ENCODE measurements at places on chromosomes 7 and 10.

DNA sequence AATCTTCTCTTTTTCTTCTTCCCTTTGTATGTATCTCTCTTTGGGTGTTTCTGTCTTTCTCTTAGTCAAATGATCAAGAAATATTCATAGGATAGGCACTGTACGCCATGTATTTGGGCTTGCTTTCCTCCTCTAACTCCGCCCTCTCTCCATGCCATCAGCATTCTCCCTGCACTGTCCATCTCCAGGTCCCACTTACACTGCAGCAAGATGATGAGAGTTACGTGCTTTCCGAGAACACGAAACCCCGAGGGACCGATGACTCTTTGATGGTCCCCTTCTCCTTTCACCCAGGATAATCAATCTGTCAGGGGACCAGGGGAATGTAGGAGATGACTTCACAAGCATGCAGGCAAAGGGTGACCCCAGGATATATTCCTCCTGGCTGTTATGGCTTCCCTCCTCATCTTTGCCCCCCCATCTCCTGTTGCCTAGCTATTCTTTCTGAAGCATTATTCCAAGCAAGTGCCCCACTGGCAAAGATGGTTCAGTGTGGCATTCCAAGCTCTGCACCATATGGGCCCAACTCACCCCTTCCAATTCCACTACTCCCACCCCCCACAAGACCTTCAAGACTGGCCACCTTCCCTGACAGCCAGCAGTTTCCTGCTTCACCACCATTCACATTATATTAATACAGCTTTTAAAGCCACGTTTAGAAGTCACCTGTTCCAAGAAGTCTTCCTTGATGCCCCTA lies 40.0 kb downstream of the HIF1AN start:
- DNase-seq, result no peak

- DNase-seq, result no peak
These were observed 21.0 kb upstream of the ITGB1 start for GRCh38 chr10:32979041-32979440.

DNA sequence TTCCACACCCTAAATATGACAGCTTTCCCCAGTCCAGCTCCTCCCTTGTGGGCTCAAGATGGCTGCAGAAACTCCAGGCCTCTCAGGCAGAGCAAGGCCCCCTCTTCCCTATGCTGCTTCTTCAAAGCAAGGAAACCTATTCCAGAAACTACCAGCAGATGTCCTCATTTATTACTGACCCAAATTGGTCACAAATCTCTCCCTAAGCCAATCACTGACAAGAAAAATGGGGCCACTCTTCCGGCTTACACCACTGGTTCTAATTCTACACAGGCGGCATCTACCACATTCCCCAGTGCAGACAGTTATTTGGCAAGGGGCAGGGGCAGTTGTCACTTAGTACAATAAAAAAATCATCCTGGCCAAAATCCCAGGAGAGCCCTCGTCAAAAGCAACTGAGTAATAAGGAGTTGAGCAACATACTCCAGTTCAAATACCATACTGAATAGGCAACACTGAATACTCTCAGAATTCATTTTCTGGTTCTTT lies 150.4 kb downstream of the SFMBT2 start:
- no peak for DNase-seq

GRCh38 chr10:113539789-113540188 lies 13.1 kb upstream of the HABP2 start:
- no peak for DNase-seq

GRCh38 chr10:83533290-83533689 lies 606.0 kb upstream of the GHITM start:
- DNase-seq, result no peak

DNA sequence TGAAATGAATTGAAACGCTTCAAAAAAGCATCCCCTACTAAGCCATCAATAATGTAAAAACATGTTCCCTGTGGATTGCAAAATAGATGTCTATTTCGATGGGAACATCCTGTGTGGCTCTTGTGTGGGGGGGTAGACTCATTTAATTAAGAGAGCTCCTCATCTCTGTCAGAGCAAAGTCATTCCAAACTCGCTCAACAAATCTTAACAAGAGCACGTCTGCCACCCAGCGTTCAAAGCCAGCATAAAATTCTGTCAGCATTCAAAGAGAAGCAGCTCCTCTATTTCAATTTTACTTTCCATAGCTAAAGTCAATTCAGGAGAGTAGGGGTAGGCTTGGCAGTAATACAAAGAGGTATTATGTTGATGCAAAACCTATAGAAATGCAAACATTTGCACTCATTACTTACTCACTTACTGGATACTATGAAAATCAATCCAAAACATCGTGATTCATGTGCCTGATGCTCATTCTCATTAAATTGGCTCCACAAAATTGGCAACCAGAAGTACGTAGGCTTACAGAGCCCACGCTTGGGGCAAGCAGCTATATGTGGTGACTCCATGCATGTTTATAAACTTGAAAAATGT lies 114.9 kb downstream of the IPMK start:
- DNase-seq, result peak; percentile 13

DNA sequence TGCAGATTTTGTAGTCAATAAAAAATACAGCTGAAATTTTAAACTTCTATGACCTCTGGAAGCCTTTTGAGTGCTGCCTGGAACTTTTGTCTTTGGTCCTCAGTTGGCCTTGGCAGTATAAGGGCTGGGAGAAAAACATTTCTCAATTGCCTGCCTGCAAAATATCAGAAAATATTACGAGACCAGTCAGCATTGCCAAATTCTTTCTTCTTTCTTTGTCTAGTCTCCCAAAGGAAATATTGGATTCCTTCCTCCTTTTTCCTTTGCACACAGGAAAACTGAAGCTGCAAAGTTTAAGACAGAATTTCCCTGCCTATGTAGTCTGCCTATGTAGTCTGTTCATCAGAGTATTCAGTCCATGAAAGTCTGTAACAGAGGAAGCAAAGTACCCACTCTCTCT lies 95.9 kb downstream of the CHRM2 start:
- no peak for DNase-seq

- DNase-seq, result no peak
These were observed 1047.8 kb downstream of the NRG3 start for GRCh38 chr10:82922755-82923154.

- no peak for DNase-seq
These were observed 193.1 kb downstream of the COBL start for GRCh38 chr7:51123322-51124019.
